ENCODE measurements at places on chromosomes 13 and 19. TPM values are rescaled to one million over a fixed set of nuclear protein-coding genes. Genes with fewer than 3 reads are reported as not detected.

The REEP6 gene
- 50.2 TPM for total RNA-seq

The TPTE2 gene
- not detected for total RNA-seq

The LHB gene
- not detected for total RNA-seq

The MTUS2 gene
- total RNA-seq, result 1.1 TPM

The FXYD5 gene
- total RNA-seq, result 20.2 TPM

The GPR12 gene
- not detected for total RNA-seq

The ZNF99 gene
- not detected for total RNA-seq

The UPF3A gene
- total RNA-seq, result 86.2 TPM

The KL gene
- 1.3 TPM for total RNA-seq

The LMTK3 gene
- 22.4 TPM for total RNA-seq

The CEACAM8 gene
- not detected for total RNA-seq

The USHBP1 gene
- total RNA-seq, result not detected

The SCN1B gene
- 1.9 TPM for total RNA-seq

The GRK1 gene
- total RNA-seq, result not detected

The EPSTI1 gene
- total RNA-seq, result 80.6 TPM

The SIGLEC12 gene
- total RNA-seq, result not detected

The VSTM1 gene
- not detected for total RNA-seq

The SELENOV gene
- 1.6 TPM for total RNA-seq

The ACP7 gene
- 0.45 TPM for total RNA-seq

The LIM2 gene
- total RNA-seq, result not detected

The MAST1 gene
- 0.79 TPM for total RNA-seq

The NAXD gene
- 48.8 TPM for total RNA-seq

The TTYH1 gene
- not detected for total RNA-seq

The FXYD1 gene
- not detected for total RNA-seq

The ZNF491 gene
- total RNA-seq, result 0.56 TPM

The GRIK5 gene
- total RNA-seq, result 0.30 TPM

The C19orf67 gene
- not detected for total RNA-seq

The SPIB gene
- 0.51 TPM for total RNA-seq

The APC2 gene
- 11.3 TPM for total RNA-seq
